ENCODE measurements at places on chromosomes 1 and 21. TPM values are rescaled to one million over a fixed set of nuclear protein-coding genes. Genes with fewer than 3 reads are reported as not detected.

DNA sequence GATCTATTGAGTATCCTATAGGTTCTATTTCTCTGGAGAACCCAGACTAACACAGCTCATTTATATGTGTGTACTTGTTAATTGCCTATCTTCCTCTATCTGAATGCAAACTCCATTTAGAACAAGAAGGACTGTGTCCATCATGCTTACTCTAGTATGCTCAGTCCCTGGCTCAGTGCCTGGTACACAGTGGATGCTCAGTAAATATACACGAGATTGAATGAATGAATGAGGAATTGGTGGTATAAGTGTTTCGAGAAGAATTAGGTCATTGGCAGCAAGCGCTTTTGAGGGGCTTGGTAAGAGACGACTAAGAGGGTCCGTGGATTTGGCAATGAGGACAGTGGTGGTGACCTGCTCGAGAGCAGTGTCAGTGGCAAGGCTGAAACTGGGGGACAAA, 112.5 kb downstream of the CSMD2 start:
- DNase-seq, result no peak

DNA sequence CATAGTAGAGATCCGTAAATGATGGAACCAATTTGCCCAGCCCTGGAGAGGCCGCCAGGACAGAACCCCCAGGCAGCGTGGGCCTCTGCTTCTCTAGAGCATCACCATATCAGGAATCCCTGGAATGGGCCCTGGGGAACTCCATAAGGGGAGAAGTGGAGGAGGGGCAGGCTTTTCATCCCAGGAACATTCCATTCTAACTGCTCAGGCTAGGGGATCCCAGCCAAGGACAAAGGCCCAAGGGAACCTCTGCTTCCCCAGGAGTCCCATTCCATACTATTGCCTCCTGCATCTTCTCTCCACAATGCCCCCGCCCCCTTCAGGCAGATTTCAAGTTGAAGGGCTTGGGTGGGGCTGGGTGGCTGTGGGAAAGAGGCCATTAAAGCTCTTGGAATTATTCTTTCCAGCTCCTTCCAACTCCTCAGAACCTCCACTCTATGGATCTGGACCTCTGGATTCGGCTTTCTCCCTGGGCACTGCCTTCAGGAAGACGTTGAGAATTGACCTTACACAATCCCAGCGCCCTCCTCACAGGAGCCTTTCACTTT, 6.0 kb downstream of the TRNP1 start:
- DNase-seq, result no peak

DNA sequence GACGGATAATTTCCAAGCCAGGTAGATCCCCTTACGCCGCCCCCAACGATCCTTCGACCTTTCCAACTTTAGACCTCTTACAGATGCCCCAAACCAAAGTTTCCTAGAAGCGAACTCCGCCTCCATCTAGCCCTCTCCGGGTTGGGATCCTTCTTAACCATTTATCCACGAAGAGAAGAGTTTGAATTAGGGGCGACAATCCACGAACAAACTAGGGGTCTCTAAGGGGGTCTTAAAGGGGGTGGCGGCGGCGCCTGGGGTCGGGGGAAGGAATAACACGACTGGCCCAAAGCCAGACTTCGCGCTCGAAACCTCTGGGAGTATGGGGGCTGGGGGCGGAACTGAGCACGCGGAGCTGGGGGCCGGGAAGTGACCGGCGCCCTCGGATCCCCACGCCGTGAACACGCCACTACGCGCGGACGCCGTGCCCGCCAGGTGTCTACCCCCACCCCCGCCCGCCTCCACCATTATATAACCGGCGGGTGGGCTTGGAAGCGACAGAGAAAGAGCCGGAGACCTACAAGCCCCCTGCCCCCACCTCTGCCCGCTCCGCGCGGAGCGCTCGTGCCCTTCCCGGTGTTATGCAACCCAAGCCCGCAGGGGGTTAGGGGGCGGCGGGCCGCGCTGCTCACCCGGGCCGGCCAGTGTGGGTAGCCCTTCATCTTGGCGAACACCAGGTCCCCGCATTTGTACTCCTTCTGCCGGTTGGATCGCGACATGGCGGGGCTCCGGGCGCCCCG, 594 bp downstream of the HDGF start:
- peak; percentile 49 for DNase-seq

DNA sequence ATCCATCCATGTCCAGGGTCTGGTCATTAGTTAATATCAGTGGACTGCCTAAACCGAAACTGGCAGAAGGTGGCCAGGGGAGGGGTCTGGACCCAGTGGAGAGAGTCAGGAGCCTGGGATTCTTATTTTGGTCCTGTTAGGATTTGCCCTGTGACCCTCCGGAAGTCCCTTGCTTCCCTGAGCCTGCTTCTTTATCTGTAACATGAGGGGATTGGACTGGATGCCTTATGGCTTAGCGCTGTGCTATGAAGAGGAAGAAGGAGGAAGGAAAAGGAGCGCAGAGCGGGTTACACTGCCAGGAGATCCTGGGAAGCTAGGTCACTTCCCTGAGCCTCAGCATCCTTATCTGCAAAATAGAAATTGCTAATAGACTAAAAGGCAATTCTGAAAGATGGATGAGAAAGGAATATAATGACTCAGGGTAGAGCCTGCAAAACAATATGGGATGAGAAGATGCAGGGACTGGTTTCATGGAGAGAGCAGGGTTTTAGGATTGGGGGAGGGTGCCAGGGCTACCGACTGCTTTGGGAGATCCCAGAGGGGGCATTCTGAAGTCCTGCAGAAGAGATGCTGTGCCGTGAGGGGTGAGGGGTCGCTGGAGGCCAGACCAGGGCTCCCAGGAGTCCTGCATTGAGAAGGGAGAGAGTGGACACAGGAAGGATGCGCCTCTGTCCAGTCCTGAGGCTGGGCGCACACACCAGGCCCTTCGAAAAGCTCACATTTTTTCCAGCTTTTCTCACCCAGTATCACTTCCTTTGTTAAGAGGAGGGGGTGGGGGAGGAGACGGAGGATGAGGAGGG, 460 bp upstream of the ADORA1 start:
- no peak for DNase-seq

- DNase-seq, result no peak
These were observed 2.3 kb upstream of the SLC25A34 start for GRCh38 chr1:15733726-15734226.

- DNase-seq, result no peak
These were observed 12.1 kb upstream of the C8B start for GRCh38 chr1:56977910-56978309.

- no peak for DNase-seq
These were observed 535.0 kb downstream of the AJAP1 start for GRCh38 chr1:5189384-5189783.

DNA sequence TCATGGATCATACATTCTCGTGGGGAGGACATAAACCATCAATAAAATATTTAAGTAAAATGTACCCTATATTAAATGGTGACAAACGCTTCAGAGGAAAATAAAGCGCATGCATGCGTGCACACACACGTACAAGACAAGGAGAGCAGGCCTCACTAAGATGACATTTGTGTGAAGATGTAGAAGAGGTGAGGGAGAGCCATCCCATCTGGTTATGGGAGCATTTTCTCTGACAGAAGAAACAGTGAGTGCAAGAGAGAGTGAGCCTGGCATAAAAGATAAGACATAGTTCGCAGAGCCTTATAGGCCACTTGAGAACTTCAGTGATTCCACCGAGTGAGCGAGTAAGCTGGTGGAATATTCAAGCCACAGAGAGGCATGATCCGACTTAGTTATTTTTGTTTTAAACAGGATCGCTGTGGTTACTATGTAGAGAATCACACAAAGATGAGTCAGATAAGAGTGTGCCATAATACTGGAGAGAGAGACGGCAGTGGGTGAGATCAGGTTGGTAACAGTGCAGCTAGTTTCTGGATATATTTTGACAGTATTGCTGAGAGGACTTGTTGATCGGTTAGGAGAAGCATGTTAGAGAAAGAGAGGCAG, 624.2 kb downstream of the PLPP3 start:
- DNase-seq, result no peak

- no peak for DNase-seq
These were observed 6.7 kb upstream of the SLC27A3 start for GRCh38 chr1:153768316-153769181.

DNA sequence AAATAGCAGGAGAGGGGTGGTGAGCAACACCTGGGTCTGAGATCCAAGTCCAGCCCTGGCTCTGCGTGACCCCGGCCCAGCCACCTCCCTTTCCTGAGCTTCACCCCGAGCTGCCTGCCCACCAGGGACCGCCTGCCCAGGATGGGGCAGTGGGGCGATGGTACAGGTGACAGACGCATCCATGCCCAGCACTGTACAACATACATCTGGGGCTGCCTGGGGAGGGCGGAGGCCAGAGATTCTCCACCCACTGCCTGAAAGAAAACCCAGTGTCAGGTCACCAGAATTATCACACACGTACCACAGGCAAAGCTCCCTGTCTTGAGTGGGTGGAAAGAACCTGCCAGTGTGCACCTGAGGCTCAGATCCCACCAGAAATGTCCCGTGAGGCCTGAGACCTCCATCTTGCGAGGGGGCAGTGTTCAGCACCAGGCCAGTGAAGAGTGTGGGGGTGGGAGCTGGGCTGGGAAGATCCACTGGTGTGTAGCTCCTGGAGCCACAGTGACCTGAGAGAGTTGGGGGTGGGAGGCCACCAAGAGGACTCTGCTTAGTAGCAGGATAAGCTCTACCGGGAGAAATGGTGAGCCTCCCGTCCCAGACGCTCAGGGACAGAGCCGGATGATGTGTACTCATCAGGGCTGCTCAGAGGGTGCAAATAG, 81.5 kb downstream of the DMRTB1 start:
- no peak for DNase-seq

- no peak for DNase-seq
These were observed 26.5 kb downstream of the IGFN1 start for GRCh38 chr1:201217146-201217545.

DNA sequence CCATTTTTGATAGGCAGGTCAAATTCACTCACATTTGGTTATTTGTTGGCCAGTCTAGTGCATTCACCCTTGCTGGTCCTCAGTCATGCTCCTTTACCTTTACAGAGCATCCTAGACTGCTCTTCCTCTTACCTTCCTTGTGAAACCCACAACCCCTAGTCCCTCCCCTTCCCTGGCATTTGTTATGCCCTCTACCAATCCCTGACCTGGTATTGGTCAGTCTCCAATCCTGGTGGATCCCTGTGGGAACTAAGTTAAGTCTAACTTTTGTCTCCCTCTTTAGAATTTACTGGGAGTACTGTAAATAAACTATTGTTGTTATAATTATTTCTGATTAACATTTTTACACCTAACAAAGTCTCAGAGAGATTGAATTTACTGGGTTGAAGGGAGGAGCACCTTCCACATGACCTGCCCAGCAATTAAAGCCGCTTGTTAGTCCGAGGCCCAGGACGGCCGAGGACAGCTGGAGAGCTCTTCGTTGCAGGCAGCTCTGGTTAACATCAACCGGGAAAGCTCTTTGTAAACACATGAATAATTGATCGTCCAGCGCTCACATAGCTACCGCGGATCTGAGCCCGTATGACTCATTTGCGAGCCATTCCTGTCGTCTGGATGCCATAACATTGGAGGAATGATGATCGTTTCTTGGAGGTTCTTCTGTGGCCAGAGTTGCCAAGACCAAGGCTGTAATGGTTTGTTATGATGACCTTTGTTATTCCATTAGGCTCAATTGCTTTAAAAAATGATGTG, 31.9 kb downstream of the MTARC1 start:
- DNase-seq, result no peak

DNA sequence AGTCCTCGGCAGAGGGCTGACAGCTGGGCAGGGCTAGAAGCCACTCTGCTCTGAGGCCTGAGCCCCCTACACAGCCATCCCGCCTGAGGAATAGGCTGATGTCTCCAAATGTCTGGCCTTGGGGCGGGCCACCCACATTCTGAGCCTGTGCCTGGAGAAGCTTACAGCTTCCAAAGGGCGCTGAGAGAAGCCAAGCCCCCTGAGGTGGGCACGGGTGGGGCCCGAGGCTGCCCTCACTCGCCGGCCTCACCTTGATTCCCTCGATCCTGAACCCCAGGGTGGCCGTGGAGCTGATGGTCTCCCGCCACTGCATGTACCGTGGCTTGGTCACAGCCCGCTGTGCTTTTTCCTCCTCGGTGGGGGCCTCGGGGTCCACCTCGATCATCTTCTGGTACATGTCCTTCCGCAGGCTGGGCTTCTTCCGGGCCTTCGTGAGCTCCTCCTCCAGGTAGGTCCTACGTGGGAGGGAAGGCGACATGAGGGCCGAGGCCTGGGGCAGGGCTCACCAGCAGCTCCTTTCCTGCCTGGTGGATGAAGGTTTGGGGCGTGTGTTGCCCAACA, 93.2 kb downstream of the STUM start:
- DNase-seq, result no peak

- DNase-seq, result no peak
These were observed 12.9 kb downstream of the MORN1 start for GRCh38 chr1:2378441-2378851.

GRCh38 chr1:170273291-170274130, 127.8 kb downstream of the NTMT2 start:
- DNase-seq, result no peak

DNA sequence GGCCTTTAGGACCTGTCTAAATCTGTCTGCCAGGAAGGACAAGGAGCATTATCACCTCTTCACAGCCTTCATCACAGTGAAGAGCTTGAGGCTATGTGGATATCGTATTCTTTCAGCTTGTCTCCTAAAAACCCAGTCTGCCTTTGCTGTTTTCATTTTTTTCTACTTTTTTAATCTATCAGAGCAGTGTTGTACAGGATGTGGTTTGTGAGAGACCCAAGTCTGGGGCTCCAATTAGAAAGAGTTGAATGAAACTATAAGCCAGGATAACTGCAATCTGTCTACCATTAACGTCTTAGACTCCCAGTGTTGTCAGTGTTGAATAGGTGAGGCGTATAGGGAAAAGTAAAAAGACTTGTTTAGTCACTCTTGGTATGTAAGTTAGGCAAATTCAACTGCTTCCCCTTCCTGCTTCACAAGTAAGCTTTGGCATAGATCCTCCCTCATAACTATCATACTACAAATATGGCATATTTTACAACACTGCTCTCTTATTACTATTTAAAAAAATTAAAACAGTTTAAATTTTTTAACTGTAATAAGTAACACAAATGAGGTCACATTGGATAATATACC, 1225.8 kb upstream of the PRMT6 start:
- no peak for DNase-seq

DNA sequence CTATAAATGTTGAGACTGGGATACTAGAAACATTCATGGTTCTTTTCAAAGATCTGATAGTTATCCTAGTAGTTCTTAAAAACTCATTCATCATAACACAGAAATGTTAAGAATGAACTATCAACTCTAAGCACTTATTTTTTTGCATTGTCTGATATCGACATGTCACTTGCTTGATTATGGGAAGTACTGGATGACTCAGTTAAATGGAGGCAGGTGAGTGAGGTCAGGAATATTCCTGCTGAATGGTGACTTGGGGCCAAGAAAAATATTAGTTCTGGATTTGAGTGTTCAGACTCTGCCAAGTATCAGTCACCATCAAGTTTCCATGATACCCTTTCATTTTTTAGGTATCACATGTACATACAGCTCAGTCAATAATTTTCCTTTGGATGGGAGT, 63.6 kb downstream of the NEK7 start:
- no peak for DNase-seq

GRCh38 chr1:150156868-150157603, 7.3 kb downstream of the PLEKHO1 start:
- DNase-seq, result no peak

GRCh38 chr1:193438312-193438711, 251.9 kb upstream of the B3GALT2 start:
- no peak for DNase-seq

NTNG1 gene
- not detected for total RNA-seq

TTC39A gene
- not detected for total RNA-seq

RSPH1 gene
- total RNA-seq, result not detected

TEX38 gene
- not detected for total RNA-seq

THAP3 gene
- 19.1 TPM for total RNA-seq

TP73 gene
- 1.3 TPM for total RNA-seq

BSND gene
- not detected for total RNA-seq
